NCI-H526 (cell line): ENCODE measurements at places on chromosomes 1 and 21.

DNA sequence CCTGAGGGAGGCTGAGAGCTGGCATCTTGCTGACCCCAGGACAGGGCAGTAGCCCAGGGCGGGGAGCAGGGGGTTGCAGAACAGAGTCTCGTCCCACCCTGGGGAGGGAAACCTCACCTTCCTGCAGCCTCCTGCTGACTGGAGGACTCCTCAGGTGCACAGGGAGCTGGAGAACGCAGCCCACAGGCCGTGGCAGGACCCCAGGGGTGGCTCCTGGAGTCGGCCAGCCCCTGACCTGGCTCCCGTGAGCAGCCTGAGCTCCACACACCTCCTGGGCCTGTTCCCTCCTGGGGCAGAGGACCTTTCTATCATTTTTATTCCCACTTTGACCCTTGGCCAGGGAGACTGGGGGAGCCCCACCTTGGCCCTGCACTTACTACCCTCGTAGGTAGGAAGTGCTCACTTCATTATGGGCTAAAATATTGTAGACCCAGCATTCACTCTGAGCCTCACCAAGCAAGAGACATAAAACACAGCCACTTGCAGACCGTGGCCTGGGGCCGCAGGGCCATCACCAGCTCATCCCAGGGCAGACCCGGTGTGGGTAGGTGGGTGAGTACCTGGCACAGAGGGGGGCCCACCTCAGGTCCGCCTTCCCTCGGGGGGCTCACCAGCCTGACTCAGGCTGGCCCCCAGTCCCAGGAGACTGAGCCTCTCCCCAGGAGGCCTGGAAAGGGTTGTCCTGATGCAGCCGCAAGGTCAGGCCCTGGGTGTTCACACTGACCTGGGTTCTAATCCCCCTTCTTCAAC lies 287.3 kb upstream of the VAMP3 start:
- no peak for DNase-seq

DNA sequence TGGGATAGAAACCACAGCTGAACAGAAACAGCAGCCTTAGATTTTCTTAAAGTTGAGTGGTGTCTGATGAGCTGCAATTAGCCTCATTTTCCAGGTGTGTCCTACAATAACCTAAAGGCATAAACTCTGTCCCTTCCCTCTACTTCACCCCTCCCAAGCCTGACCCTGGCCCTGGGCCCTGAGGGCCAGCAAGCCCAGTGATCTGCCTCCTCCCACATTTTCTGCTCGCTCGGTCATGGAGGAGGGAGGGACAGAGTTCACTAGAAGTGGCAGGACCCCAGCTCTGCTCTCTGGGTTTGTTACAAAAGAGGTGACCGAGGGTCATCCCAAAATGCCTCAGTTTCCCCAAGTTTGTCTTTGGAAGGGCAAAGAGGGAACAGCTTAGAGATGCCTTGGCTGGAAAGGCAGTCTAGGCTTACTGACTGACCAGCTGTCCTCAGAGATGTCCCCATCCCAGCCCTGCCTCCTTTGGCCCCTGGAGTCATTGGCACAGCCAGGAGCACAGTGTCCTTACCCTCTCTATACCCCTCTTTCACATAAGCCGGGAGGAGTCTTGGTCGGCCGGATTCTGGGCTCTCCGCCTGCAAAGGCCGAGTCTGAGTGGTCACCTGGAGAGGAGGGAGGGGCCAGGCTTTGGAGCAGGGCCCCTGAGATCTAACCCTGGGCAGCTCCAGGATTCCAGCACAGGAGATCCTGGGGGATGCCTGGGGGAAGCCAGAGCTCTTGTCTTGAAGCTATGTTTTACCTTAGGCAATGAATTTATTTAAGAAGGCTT lies 172.7 kb downstream of the PTPRU start:
- no peak for DNase-seq

DNA sequence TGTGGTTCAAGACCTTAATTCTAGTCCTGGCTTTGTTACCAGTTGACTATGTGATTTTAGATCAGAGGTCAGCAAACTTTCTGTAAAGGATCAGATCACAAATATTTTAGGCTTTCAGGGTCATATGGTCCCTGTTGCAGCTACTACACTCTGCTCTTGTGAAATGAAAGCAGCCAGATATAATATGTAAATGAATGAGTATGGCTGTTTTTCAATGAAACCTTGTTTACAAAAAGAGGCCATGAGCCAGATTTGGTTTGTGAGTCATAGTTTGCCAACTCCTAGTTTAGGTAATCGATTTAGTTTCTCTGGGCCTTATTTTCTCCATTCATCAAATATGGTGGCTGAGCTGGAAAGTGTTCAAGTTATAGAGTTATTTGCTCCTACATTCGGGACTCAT lies 346.7 kb downstream of the NUF2 start:
- no peak for DNase-seq

DNA sequence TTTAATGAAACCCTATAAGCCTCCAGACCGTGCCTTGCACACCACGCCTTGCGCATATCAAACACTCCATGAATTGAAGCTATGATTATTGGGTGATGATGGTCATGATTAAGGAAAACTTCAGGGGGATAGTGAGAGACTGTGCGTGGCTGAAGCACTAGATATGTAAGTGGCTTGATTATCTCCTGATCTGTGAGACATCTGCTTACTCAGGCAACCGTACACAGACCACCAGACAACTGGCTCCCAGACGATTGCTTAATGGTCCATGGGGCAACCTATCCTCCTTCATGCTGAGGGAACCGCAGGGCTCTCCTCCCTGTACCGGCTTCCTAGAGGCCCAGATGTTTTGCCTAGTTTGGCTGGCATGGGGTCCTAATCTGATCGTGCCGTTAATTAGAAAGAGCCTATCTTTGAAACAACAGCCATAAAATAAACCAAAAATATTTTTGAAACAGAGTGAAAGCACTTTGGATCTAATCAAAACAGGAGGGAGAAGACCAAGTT lies 51.6 kb downstream of the IRF2BP2 start:
- DNase-seq = no peak

DNA sequence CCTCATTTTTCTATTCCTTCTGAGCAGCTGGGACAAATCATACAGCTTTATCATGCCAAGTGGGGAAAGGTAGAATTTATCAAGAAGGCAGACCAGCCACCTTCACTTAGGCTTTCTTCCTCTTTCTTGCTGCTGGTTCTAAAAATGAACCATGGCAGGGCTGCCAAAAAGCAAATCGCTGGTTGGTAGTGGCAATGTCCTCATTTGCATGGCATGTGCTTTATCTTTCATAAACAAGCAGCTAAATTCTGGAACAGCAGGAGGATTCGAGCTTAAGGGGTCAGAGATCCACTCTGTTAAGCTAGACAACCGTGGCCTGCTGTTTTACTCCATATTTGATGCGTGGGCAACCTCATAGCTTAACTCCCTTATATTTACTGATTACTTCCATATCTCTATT lies 91.3 kb downstream of the RPE65 start:
- no peak for DNase-seq

DNA sequence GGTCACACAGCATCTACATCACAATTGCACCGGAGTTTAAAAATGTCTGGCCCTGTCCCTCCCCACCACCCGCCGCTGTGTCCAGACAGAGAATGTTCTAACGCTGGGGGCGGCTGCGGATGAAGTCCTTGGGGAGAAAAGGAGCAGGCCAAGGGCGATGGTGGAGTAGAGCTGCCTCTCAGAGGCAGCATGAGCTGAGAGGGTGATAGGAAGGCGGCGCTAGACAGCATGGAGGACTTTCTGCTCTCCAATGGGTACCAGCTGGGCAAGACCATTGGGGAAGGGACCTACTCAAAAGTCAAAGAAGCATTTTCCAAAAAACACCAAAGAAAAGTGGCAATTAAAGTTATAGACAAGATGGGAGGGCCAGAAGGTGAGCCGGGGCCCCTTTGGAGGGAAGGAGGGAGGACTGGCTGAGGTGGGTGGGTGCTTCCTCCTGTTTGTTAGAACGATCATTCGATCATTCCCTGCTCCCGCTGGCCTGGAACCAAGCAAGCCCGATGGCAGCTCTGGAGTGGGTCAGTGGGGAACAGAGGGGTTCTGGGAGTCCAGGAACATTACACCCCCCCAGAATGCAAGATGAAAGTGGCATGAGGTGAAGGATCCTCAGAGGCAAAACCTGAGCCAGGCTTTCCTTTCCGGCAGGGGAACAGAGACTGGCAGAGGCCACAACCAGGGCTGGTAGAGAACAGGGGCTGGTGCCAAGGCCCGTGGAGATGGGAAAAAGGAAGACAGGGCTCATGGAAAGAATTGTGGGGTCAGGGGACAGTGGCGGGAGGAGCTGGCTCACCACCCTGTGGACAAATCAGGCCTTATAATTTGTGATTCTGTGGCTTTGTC lies at the start of the genes FAM229A and TSSK3:
TSS of gene FAM229A (minus strand) at position 12 of the 840 bp plus-strand sequence. CDS start 394 bp downstream, outside the sequence.
TSS of gene TSSK3 (plus strand) at position 66 of the 840 bp plus-strand sequence. CDS start at position 229, 163 bp downstream.
- DNase-seq = no peak

DNA sequence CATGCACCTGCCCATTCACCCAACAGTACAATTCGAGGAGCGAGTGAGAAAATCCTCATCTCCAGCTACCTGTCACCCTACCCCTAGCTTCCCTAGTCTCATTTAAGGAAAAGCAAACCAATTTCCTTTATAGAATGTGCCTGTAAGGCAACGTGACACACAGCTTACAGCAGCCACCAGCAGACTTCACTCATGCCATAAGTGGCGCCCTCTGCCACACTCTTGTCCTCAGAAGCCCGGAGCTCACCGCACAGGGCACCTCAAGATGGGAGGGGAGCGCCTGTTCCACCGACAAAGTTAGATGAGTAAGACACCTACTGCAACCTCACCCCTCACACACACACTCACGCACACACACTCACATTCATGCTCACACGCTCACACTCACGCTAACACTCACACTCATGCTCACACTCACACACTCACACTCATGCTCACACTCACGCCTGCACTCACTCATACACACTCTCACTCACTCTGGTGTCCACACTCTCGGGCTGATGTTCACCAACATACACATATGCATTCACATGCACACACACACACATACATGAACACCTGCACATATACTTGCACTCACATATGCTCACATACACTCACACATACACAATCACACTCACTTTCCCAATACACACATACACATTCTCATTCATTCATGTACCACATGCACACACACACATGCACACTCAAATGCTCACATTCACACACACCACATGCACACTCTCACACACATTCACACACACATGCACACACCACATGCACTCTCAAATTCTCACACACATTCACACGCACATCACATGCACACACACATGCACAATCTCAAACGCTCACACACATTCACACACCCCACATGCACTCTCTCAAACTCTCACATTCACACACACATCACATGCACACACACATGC lies 170.7 kb downstream of the PSMG1 start:
- DNase-seq = peak; percentile 14

GRCh38 chr1:13808729-13809131 lies 108.7 kb downstream of the PRDM2 start:
- DNase-seq = no peak

- DNase-seq = no peak
Measured at GRCh38 chr1:215282557-215282956, 200.0 kb downstream of the KCNK2 start.

GRCh38 chr1:71298633-71299032 lies 217.8 kb upstream of the ZRANB2 start:
- DNase-seq = no peak
